NCI-H1694 (cell line): ENCODE measurements at places on chromosomes 4 and X.
A peak's percentile ranks its signal among the peaks of the same experiment; 100 is the strongest.

GRCh38 chr4:740656-741282 is 35.1 kb downstream of the PCGF3 start:
- no peak for DNase-seq

- DNase-seq, result no peak
Measured at GRCh38 chr4:40630335-40631021, 814 bp upstream of the RBM47 start.

GRCh38 chr4:6248394-6248793 is 21.3 kb upstream of the WFS1 start:
- DNase-seq, result no peak

- DNase-seq, result no peak
Measured at GRCh38 chr4:40367451-40367850, 32.3 kb downstream of the CHRNA9 start.

- no peak for DNase-seq
Measured at GRCh38 chr4:122453384-122453995, 3.0 kb downstream of the IL2 start.

DNA sequence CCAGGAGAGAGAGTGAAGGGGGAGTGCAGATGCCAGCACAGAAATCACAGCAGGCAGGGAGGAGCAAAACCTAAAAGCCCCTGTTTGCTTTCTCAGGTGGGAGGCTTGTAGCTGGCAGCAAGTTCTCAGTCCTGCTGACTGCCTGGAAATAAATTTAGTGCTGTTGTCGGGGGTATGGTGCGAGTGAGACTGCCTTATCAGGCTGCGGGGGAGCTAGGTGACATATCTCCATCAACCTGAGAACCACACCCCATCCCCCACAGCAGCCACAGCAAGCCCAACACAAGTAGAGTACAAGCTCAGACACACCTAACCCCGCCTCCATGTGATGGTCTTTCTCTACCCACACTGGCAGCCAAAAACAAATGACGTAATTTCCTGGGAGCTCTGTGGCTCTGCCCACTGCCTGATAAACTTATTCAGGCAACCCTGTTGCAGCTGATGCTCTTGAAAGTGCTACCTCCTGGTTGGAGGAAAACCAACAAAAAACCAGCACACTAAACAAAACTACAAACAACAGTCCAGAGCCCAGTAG is 953.4 kb upstream of the NDST4 start:
- DNase-seq, result no peak

DNA sequence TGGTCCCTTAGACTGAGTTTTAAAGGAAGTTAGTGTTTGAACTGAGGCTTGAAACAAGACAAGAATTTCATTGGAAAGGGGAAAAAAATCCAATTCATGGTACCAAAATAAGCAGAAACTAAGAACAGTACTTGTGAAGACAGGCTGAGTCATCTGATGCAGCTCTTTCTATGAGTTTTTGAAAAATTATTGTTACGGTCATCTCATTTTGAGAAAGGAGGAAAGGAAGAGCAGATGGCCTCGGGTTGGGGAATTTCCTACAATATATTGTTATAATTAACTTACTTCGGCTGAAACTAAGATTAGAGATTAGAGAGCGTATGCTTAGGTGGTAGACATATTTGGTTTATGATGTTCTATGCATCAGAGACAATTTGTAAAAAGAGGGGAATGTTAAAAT is 2164.8 kb upstream of the AGA start:
- DNase-seq, result no peak

DNA sequence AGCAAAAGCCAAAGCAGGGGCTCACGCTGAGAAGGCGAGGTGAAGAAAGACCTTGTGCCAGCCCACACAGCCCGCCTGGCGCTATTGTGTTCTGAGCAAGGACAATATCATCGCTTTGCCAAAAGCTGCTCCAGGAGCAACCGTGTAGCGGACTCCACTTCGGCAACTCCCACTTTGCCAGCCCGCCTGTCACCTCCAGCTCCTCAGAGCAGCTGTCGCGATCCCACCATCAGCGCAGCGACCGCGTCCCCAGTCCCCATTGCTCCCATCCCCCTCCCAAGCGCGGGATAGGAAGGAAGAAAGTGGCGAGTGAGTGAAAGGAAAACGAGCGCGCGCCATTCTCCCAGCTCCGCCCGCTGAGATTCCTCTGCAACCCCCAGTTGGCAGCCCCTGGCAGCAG is 759 bp downstream of the ZC4H2 start:
- peak; percentile 1 for DNase-seq

- DNase-seq, result no peak
Measured at GRCh38 chr4:15031993-15032675, 29.9 kb downstream of the CPEB2 start.

GRCh38 chrX:47226071-47226470 is 6.7 kb upstream of the USP11 start:
- DNase-seq, result no peak

- no peak for DNase-seq
Measured at GRCh38 chr4:158912806-158913205, 144.0 kb downstream of the FNIP2 start.

- DNase-seq, result no peak
Measured at GRCh38 chr4:24230955-24231354, 341.1 kb upstream of the PPARGC1A start.

DNA sequence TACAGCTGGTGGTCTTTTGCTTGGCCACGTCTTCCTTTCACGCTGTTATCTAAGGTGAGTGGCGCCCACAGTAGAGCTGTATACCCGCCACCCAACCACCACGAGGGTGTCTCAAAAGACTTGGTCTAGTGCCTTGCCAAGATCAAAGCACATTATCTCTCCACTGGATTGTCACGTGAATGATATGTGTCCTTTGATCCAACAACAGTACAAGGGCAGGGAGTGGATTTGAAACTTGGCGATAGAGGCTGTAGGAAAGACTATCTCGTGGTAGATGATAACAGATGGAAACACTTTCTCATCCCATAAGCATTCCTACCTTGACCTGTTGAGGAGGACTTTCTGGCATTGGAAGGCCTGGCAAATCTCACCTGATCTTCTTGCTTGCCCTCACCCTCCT is 37.7 kb upstream of the BCLAF3 start:
- DNase-seq, result no peak

GRCh38 chr4:25215511-25215910 is 18.3 kb upstream of the PI4K2B start:
- DNase-seq, result no peak

DNA sequence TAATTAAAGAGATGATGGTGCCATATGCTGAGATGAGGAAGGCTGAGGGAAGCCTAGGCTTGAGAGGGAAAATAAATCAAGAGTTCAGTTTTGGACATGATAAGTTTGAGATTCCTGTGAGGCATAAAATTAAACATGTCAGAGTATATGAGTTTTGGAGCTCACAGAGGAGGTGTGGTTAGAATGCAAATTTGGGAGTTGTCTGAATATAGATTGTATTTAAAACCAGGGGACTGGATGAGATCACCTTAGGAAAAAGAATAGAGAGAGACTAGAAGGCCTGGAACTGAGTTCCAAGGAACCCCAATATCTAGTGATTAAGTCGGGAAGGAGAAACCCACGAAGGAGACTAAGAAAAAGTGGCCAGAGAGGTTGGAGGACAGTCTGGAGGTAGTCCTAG is 65.5 kb downstream of the FRMPD3 start:
- DNase-seq, result no peak

DNA sequence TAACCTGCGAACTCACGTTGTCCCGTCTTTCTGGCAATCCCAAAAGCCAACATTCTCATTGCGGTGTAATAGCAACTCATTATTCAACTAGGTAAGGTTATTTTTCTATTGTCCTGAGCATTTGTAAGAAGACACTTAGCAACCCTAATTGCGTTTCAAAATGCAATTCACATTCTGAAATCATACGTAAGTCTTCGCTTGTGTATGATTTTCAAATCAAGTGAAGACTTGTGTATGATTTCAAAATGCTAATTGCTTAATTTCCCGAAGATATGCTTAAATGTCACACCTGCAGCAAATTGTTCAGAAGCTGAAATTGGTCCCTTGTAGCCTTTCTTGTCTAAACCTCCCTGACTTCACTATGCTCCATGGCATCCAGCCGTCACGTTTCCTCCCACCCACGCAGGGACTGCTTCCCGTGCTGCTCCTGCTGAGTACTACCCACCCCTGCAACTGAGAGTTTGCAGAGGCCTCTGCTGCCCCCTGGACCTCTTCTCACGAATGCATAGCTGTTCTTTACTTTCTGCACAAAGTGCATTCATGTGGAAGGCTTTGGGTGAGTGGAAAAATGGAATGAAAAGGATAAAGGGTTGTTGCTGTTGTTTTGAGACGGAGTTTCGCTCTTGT is 40.8 kb upstream of the CLDN24 start:
- no peak for DNase-seq

DNA sequence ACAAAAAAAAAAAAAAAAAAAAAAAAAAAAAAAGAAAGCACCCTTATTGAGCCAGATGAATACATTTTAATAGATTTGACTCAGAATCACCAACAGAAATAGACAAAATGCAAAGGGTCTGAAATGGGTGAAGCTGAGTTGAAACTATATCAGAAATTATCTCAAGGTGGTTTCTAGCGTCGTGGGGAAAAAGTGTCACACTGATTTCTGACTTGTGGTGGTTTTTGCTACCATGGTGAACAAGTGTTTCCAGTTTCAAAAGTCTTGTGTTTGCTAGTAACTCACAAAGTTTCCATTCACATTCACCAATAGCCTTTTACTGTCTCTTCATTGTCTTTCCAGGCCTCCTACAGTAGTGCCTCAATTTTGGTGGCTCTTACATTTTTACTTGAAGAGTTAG is 135.5 kb downstream of the ARHGAP24 start:
- no peak for DNase-seq

- DNase-seq, result no peak
Measured at GRCh38 chr4:27318740-27319139, 458.1 kb downstream of the STIM2 start.

DNA sequence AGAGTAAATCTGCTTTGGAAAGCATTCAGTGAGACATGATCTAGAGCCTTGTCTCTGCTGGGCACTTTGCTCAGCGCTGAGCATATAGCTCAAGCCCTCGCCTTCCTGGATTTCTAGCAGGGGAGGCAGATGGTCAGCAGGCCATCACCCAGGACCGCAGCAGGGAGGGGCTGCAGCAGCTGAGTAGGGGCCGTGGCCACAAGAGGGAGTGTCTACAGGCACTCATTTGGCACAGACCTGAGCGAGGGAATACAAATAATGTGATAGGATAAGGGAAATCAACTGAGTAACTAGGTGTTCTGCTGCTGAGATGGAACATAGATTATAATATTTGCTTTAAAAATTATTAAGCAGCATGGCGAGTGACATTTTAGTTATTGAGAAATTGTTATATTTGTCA is 30.2 kb downstream of the OFD1 start:
- no peak for DNase-seq

DNA sequence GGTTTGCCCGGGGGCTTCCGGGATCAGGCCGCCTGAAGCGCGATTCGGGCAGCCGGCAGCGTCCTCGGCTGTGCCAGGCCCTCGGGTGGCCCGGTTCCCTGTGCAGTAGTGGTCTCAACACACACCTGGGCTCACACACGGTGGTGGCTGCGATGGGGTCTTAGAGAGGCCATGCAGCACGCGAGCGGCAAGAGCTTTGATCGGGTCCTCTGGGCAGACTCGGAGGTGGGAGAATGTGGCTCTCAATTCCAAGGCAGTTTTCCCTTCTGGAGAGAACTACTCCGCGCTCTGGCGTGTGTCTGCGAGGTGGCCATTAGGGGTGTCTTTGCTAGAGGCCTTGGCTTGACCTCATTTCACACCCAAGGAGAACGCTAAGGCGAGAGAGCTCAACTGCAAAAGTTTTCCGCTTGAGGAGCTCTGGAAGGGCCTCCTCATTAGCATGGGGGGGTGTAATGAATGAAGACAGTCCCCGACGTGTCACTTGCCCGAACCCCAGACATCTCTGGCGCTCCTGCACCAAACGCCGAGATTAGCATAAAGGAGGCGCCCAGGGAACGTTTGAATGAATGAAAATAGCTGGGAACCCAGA is 771 bp upstream of the RBPJ start:
- DNase-seq, result no peak

DNA sequence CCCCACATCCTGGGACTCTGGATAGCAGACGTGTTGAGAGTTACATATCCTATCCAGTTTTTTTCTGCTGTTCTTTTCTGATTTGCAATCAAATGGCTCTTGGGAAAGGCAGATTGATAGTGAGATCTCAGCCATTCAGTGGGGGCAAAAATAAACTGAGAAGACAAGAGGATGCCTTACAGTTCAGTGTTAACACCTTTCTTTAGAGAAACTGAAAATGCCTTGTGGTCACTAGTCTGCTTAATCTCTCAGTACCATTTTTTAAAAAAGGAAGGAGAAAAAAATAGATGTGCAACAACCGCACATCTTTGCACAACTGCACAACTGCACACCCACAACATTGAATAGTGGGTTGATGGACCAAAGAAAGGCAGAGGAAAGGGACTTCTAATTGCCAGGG is 109.3 kb downstream of the ARHGEF9 start:
- no peak for DNase-seq

DNA sequence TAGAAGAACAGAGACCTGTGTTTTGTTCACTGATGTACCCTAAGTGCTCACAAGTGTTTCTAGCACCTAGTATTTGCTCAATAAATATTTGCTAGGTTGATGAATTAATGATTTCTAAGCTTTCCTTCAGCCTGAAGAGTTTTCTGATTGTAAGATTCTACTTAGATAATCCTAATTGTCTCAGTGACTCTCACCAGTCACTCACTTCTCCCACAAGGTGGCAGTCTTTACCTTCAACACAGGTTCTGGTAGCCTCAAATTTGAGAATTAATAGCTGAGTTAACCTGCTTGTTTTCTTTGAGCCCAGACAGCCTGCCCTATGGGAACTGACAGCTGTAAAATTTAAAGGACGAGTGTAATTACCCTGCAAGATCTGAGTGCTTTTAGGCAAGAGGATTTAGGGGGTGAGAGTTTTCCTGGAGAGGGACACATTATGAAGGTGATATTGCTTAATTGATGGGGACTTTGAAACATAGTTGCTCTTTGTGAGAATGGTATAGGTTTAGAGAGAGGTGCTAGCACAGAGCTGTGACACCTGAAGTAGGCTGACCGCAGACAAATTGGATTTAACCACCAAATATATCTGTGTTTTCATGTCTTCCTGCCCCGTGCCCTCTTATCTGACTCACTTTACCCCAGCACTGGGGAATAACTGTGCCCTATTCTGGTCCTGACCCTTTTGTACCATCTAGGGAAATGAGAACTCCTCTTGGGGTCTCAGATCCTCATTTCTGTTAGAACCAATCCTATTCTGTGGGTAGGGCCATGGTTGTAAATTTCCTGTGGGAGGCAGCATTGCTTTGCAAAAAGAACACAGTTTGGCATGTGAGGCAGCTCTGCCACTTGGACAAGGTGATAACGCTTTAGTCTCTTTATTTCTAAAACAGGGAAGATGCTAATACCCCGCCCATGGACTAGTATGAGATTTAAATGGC is 27.7 kb downstream of the CD38 start:
- DNase-seq, result peak; percentile 9

GRCh38 chr4:121794505-121795188 is 6.5 kb upstream of the EXOSC9 start:
- DNase-seq, result no peak

DNA sequence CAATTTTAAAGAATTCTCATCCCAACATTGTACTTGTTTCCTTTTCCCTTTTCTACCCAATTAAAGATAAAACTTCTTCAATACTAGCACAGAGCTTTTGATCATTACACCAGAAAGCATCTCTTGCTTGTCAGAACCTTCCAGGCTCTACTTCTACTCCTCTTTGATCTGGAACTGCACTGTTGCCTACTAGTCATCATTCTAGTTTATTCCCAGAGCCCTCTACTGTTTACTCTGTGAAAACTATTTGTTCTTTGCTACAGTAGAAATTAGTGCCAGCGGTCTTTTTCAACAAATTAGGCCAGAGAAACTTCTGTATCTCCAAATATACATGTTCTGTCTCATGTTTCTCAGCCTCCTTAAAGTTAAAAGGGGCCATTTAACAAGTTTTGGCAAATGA is 46.8 kb upstream of the TMPRSS11F start:
- no peak for DNase-seq
